ENCODE measurements at places on chromosomes 7 and 10. TPM values are rescaled to one million over a fixed set of nuclear protein-coding genes. Genes with fewer than 3 reads are reported as not detected.

SPDYE11 gene
- polyA plus RNA-seq = not detected

GALNT17 gene
- polyA plus RNA-seq = not detected

PLEKHS1 gene
- not detected for polyA plus RNA-seq

ATOH7 gene
- polyA plus RNA-seq = 0.05 TPM

CPN1 gene
- polyA plus RNA-seq = not detected

ZNF479 gene
- polyA plus RNA-seq = not detected

LIPJ gene
- polyA plus RNA-seq = not detected

PMPCB gene
- 44.3 TPM for polyA plus RNA-seq

ADCYAP1R1 gene
- 0.02 TPM for polyA plus RNA-seq

SEMA3A gene
- 12.2 TPM for polyA plus RNA-seq

C10orf95 gene
- not detected for polyA plus RNA-seq

SFXN2 gene
- 5.6 TPM for polyA plus RNA-seq

CUZD1 gene
- polyA plus RNA-seq = 0.64 TPM

GRCh38 chr7:73968487-73968886 lies 59.5 kb upstream of the ELN start:
- no peak for DNase-seq

DNA sequence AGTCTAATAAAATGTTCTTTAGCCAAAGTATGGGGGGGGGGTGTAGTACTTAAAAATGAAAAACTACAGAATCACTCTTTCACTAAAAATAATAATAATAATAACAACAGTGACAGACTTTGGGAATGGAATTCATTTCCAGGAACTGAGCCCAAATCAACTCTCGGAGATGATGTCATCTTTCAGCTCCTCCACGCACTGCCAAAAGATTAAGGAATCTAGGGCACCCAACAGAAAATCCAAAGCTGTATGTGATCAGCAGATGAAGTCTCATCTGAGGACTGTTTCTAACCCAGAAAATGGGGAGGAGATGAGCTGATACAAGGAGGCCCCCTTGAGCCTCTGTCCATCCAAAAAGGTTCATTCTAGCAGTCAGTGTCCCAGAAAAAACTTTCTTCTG lies 54.5 kb downstream of the GRB10 start:
- DNase-seq = no peak

GRCh38 chr10:71537125-71537524 lies 140.4 kb downstream of the CDH23 start:
- no peak for DNase-seq

GRCh38 chr7:7672545-7673239 lies 32.1 kb downstream of the UMAD1 start:
- DNase-seq = no peak

DNA sequence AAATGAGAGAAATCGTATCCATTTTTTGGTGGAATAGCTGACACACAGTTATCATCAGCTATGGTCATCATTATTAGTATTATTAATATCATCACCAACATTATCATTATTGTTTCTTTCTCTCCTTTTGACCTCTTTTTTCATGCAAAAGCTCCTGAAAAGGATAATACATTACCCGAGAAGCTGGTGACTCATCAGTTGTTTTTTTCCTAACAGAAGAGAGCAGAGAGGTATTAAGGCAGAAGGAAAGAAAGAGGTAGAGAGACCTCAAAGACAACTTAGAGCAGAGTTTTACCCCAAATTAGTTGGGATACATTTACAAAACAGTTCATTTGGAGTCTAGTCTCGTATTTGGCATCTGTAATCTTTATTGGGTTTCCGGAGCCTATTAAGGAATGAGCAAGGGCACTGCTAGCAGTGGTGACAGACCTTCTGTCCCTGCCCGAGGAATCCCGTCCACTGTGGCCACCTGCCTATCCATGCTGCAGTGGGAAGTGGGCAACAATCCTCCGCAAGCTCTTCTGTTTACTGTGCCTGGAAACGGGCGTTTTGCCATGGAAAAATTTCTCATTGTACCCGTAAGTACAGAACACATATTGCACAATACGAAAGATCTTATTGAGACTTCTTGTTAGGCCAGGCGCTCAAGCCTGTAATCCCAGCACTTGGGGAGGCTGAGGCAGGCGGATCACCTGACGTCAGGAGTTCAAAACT lies 170.0 kb upstream of the MKLN1 start:
- no peak for DNase-seq

GRCh38 chr10:111015181-111015580 lies 61.6 kb upstream of the ADRA2A start:
- no peak for DNase-seq

- DNase-seq = no peak
Observed at GRCh38 chr7:77655836-77656455, 40.3 kb upstream of the RSBN1L start.
